ENCODE measurements at places on chromosomes 6 and 20.

DNA sequence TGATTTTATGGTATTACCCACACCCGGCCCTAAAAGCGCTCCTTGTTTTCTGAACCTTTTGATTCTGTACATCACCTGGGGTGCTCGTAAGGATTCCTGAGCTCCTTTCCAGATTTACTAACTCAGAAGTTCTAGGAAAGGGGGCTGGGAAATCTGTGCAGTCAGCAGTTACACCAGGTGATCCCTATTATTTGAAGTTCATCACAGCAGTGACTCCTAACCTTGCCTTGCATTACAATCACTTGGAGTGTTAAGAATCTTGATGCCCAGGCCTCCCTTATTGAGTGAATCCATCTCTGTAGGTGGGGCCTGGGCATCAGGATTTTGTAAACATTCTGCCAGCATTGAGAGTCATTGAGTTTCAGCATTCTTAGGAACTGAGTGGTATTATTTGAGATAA is 44.7 kb downstream of the BMP6 start:
- DNase-seq: no peak

- DNase-seq: no peak
Measured at GRCh38 chr6:6315660-6316059, 4.8 kb downstream of the F13A1 start.

- no peak for DNase-seq
Measured at GRCh38 chr20:45792317-45793118, 764 bp downstream of the DNTTIP1 start.

GRCh38 chr20:58001381-58001780 is 227.1 kb downstream of the ANKRD60 start:
- no peak for DNase-seq

DNA sequence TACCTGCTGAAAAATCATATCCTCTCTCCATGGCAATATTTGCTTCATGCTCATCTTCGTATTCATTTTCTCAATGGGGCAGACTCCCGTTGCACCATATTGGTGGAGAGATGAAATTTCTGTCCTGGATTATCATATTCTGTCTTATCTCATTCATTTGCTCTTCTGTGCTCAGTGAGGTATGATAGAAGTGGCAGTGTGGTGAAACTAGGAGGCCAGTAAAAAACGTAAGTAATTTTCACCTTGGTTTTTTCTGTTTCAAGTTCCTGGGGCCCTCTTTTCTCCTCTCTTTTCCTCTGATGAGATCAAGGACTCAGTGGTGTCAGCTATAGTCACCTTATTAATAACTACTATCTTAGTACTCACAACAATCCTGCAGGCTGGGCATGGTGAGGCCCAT is 182.5 kb upstream of the HDAC2 start:
- DNase-seq: no peak

DNA sequence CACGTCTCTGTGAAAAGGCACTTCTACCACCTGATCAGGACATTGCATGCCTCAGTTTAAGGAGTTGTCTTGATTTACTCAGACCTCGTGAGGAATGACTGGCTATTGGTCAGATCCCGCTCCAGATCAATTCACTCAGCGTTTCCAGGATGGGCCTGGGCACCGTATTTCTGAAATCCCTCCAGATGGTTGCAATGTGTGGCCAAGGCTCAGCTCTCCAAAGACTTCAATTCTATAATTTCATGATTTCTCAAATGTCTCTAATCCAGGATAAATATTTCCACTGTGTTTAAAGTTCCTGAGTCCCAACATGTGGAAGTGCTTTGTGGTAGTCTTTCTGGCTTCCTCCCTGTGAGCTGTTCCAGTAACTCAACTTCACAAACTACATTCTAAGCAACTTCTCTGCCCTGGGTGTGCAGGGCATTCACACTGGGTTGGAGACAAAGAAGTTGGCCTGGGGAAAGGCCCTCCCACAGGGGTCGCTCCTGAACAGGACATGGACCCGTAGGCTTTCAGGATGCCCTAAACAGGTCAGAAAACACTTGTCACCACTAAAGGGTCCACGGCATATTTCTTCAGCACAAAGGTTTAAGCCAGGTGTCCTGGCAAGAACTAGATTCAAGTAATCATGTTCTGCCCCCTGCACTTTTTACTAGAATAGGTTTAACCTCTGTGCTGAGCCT is 212.1 kb downstream of the WDR27 start:
- DNase-seq: no peak

GRCh38 chr6:2259002-2259494 is 13.6 kb upstream of the GMDS start:
- no peak for DNase-seq

- no peak for DNase-seq
Measured at GRCh38 chr20:62587757-62588402, 54.4 kb upstream of the SLCO4A1 start.

DNA sequence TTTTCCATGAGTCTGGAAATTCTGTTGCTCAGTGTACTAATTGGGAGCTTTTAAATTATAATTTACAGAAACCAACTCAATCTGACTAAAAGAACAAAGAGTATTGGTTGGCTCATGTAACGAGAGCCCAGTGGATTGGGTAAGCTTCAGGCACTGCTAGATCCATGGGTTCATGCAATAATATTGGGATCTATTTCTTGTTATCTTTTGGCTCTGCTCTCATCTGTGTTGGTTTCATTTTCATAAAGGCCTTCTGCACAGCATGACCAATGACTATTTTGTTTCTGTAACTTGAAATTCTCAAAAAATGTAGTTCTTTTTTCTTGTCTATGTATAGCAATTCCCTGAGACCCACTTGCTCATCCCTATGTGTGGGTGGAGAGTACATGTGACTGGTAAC is 12.0 kb downstream of the SLC2A10 start:
- no peak for DNase-seq

DNA sequence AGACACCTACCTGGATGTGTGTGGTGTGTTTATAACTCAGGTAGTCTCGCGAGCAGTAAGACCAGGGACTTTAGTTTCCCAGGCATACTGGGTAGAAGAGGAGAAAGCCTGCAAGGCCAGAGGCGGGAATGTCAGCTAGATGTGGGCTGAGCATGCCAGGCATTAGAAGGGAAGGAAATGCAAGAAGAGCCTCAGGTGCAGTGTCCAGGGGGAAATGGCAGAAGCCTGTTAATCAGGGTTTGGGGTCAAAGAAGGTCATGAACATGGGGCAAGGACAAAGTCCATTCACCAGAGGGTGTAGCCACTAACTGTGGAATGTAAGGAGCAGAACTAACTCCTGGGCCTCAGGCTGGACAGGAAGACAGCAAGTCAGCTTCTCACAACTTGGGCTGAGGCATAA is 305.0 kb downstream of the SMOC2 start:
- DNase-seq: no peak

- DNase-seq: no peak
Measured at GRCh38 chr20:17572034-17572638, 2.3 kb downstream of the DSTN start.

DNA sequence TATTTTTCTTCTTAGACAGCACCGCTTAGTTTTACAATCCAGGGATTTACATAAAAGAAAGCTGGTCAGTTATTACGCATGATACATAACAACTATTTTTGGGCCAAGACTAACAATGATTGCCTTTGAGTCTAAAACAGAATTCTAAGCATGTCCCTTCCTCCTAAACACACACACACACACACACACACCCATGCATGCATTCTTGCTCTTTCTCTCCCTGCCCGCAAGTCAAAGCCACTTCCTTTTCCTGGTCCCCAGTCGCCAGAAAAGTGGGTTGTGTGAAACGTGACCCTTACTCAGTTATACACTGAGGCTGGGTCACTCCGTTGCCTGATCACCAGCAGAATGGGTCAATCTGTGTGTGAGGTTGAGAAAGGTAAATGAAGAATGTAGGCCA is 31.4 kb downstream of the FYN start:
- no peak for DNase-seq

GRCh38 chr6:151807513-151808370 is at the start of gene ESR1:
TSS of gene ESR1 (plus strand) at chr6:151807682. CDS start at chr6:151807913, 231 bp downstream.
- DNase-seq: no peak

GRCh38 chr6:28947831-28948270 is 24.1 kb upstream of the TRIM27 start:
- DNase-seq: no peak

DNA sequence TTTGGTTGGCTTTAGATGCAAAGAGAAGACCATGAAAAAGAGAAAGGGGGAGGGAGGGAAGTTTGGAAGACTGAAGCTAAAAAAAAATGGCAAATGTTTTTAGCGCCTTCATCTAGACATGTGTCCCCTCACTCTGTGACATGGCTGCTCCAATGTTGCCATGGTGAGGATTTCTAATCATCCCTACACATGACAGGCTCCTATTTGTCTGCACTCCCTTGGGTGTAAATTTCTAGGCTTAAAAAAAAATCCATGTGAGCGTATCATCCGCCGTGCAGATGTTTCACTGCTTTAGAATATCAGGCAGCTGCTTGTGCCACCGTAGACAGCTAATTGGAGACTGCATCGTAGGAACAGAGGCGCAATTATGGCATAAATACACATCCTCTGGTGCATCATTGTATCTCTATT is 761.1 kb upstream of the MMS22L start:
- no peak for DNase-seq

DNA sequence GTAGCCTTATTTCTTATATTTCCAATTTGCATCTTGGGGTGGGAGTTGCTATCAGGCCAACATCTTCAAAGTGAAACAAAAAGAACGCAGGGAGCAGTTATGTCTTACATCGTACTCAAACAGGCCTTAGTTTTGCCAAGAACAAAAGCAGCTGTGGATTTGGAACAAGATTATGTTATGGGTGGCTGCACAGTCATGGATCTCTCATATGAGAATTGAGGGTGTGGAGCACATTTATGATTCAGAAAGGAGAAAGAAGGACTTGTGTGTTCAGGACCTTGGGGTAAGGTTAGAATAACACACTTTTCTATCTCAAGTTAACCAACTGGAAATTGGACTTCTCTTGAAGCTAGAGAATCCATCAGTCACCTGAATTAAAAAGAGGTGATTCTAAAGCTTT is 259.9 kb downstream of the FOXA2 start:
- no peak for DNase-seq

GRCh38 chr20:24842918-24843715 is 106.0 kb upstream of the CST7 start:
- no peak for DNase-seq

DNA sequence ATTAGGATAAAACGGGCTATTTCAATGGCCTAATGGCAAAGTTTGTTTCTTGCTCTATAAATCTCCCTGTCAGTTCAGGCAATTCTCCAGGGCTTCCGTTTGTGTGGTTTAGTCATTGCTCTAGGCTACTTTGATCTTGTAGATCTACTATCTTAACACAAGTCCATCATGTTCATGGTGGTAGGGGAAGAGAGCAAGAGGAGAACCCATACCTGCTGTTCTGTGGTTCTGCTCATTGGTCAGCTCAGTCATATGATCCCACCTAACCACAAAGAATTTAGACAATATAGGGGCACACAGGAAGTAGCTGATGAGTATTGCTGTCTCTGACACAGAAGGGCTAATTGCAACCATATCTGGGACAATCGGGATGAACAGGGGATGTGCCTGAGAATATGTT is 4.9 kb upstream of the DEK start:
- no peak for DNase-seq

GRCh38 chr20:23140991-23141390 is 54.9 kb upstream of the CD93 start:
- DNase-seq: no peak

DNA sequence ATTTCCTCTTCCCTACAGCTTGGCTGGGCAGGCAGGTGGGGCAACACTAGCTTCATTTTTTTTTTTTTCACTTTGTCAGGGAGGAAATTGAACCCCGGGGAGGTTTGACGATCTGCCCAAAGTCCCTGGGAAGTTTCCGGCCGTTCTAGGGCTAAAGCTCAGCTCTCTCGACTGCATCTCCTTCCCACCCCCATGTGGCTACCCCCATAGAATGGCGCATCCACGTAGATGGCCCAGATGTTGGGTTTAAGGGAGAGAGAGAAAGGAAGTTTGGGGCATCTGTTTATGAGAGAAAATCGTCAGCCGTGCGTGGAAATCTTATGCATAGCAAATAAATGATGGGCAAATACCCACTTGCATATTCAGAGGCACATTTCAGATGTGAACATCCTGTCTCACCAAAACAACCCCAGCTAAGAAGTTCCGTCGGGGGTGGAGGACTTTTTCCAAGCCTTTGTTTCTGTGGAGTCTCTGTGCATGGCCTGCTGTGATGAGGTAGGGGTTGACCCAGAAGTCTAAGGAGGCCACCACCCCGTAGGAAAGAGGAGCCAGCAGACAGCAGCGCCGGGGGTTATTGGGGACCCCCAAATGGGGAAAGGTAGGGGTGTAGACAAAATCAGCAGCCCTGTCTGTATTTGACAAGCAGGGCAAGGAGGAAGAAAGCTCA is 40.5 kb upstream of the ZNF831 start:
- no peak for DNase-seq

GRCh38 chr20:34407962-34408474 is 44.9 kb downstream of the ITCH start:
- no peak for DNase-seq

DNA sequence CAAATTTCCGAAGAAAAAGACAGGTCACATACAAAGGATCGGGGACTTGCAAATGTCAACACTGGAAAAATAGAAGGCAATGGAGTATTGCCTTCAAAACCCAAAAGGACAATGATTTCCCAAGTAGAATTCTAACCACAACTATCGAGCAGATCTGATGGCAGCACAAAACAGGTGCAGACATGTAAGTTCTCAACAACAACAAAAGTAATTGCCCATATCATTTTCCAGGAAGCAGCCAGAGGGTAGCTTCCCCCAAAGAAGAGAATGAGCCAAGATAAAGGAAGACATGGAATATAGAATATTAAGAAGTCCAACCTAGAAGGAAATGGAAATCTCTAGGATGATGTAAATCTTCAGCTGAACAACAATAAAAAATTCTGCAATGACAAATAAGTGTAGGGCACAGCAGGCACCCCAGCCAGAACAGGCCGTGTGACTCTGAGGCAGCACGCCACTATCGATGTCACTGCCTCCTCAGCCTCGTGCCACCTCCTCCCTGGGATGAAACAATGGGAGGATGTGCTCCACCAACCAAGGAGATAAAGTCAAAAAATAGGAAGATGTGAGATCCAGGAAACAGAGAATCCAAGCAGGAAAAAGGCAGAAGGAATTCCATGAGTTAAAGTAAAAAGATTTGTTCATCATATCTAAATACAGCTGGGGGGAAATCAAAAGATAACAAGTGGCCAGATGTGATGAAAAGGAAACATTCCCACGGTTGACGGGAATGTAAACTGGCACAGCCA is 34.1 kb downstream of the SERPINB1 start:
- no peak for DNase-seq

GRCh38 chr6:42777126-42777822 is 4.6 kb upstream of the BICRAL start:
- DNase-seq: no peak

Measured in stimulated activated CD8-positive, alpha-beta memory T cell treated with anti-CD3 and anti-CD28 coated beads, Interleukin-7, amount 100 ng/mL, for 24 hours (primary cell).